ENCODE measurements at places on chromosomes 11 and 22.

GRCh38 chr11:114260483-114260882 is 35.7 kb upstream of the NNMT start:
- DNase-seq, result no peak

DNA sequence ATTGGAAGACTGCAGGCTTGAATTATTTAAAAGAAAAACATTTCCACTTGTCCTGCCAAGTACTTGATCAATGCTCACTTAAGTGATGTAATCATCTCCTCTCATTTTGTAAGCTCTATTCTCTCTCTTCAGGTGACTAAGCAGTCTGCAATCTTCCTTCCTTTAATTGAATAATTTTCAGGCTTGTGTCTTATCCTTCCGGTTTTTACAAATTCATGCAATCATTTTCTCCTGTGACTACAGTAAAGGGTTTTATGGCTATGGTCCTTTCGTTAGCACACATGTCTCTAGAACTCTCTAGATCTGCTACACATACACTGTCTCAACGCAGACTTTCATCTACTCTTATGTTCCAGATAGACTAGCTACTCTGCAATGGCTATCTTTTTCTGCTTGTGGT is 12.6 kb upstream of the UPB1 start:
- DNase-seq, result no peak

DNA sequence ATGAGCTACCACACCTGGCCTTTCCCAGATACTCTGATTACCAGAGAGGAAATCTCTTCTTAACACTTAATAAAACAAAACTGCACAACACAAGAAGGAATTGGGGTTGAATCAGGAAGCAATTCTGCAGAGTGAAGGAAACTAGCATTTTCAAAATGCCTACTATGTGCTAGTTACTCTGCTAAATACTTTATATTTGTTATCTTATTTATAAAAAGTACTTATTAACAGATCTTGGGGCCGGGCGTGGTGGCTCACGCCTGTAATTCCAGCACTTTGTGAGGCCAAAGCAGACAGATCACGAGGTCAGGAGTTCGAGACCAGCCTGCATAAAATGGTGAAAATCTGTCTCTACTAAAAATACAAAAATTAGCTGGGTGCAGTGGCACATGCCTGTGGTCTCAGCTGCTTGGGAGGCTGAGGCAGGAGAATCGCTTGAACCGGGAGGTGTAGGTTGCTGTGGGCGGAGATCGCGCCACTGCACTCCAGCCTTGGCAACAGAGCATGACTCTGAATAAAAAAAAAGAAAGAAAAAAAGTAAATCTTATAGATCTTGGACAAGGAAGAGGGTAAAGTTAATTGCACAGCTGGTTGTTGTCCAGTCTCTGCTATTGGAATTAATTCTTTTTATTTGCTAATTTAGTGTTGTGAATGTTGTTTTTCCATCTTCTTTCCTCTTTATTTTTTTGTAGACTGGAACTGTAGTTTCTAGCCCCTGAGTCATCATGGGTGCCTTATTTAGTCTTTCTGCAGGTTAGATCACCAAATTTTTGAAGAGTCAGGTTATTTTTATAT is 22.1 kb downstream of the TMEM135 start:
- DNase-seq, result no peak

GRCh38 chr22:50548040-50548920 is 2.6 kb downstream of the KLHDC7B start:
- DNase-seq, result peak; percentile 54

Data from T-helper 9 cell (primary cell).